ENCODE measurements at places on chromosomes 4 and X. TPM values are rescaled to one million over a fixed set of nuclear protein-coding genes. Genes with fewer than 3 reads are reported as not detected.

Gene SAP30
- total RNA-seq: 101 TPM

Gene FGFR3
- 0.33 TPM for total RNA-seq

Gene OPRPN
- not detected for total RNA-seq

Gene MPP1
- 19.0 TPM for total RNA-seq

Gene TMPRSS11F
- total RNA-seq: not detected

Gene TTC29
- total RNA-seq: not detected

Gene HAND2
- under 0.01 TPM for total RNA-seq

Gene SEPTIN6
- total RNA-seq: 5.6 TPM

Gene SMARCA1
- 53.3 TPM for total RNA-seq

Gene TNIP3
- 0.50 TPM for total RNA-seq

Gene PCYT1B
- 0.17 TPM for total RNA-seq

Gene ATOH1
- total RNA-seq: not detected

Gene RIPPLY1
- not detected for total RNA-seq

All from fibroblast of lung (primary cell).